Right lobe of liver (tissue), 6 donors: ENCODE measurements at places on chromosomes 7 and 10. TPM values are rescaled to one million over a fixed set of nuclear protein-coding genes. Genes with fewer than 3 reads are reported as not detected.

Gene TES
- total RNA-seq: 8.6 TPM

Gene CPA2
- not detected for total RNA-seq

GRCh38 chr7:30276203-30276900, 8.0 kb upstream of the ZNRF2 start:
- H3K27ac ChIP-seq: no peak overlapping the region
- H3K4me1 ChIP-seq: no peaks in the 10 kb centered on the region
- H3K4me3 ChIP-seq: no peak overlapping the region
- no peak for DNase-seq

- no peaks in the 10 kb centered on the region for H3K4me1 ChIP-seq
- H3K36me3 ChIP-seq: no peaks in the 10 kb centered on the region
- H3K4me3 ChIP-seq: no peak overlapping the region
- H3K27ac ChIP-seq: no peak overlapping the region
- H3K27me3 ChIP-seq: no peaks in the 10 kb centered on the region
Observed at GRCh38 chr7:50208378-50208982, 96.0 kb upstream of the IKZF1 start.

DNA sequence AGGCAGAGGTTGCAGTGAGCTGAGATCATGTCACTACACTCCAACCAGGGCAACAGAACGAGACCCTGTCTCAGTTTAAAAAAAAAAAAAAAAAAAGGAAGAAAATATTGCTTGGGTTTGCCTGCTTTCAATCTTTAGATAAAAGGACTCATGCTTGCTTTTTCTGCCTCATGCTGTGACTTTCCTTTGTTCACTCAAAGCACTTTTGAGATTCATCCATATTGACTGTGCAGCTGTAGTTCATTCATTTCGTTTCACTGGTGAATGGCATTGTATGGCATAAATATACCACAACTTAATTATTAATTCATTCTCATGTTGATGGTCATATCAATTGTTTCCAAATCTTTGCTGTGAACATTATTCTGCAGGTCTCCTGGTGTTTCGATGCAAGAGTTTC, 97.6 kb upstream of the NFE2L3 start:
- H3K4me1 ChIP-seq: no peaks in the 10 kb centered on the region
- H3K27ac ChIP-seq: no peak overlapping the region
- H3K36me3 ChIP-seq: no peaks in the 10 kb centered on the region
- H3K4me3 ChIP-seq: no peak overlapping the region

DNA sequence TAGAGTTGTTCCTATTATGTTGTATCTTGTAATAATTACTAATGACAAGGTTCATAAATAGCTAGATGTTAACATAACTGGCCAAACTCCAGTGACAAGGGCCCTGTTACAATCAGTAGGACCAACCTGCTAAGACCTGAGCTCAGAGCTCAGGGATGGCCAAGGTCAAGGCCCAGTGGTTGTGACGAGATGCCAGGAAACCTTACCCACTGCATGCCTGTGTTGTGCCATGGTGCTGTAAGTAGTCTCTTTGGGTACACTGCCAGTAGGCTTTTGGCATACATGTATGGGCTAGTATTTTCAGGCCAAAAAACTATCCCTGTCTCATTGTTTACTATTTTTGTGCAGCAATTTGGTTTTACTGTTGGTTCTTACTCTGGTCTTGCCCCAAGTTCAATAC, 7.9 kb upstream of the IDI2 start:
- no peak overlapping the region for H3K27ac ChIP-seq
- H3K4me1 ChIP-seq: no peaks in the 10 kb centered on the region
- H3K27me3 ChIP-seq: no peaks in the 10 kb centered on the region
- H3K36me3 ChIP-seq: no peaks in the 10 kb centered on the region
- no peak overlapping the region for H3K4me3 ChIP-seq

- H3K27me3 ChIP-seq: no peaks in the 10 kb centered on the region
- DNase-seq: peak; percentile 58
- H3K4me1 ChIP-seq: peaks cover 7% of the 10 kb centered on the region
- peak overlapping the region; percentile 1 for H3K27ac ChIP-seq
Observed at GRCh38 chr10:28722065-28722803, 44.9 kb downstream of the BAMBI start.

- no peaks in the 10 kb centered on the region for H3K27me3 ChIP-seq
- H3K4me3 ChIP-seq: no peak overlapping the region
- H3K27ac ChIP-seq: no peak overlapping the region
- DNase-seq: no peak
- peaks cover under 1% of the 10 kb centered on the region for H3K4me1 ChIP-seq
Observed at GRCh38 chr10:88913788-88914187, 33.7 kb downstream of the STAMBPL1 start.

DNA sequence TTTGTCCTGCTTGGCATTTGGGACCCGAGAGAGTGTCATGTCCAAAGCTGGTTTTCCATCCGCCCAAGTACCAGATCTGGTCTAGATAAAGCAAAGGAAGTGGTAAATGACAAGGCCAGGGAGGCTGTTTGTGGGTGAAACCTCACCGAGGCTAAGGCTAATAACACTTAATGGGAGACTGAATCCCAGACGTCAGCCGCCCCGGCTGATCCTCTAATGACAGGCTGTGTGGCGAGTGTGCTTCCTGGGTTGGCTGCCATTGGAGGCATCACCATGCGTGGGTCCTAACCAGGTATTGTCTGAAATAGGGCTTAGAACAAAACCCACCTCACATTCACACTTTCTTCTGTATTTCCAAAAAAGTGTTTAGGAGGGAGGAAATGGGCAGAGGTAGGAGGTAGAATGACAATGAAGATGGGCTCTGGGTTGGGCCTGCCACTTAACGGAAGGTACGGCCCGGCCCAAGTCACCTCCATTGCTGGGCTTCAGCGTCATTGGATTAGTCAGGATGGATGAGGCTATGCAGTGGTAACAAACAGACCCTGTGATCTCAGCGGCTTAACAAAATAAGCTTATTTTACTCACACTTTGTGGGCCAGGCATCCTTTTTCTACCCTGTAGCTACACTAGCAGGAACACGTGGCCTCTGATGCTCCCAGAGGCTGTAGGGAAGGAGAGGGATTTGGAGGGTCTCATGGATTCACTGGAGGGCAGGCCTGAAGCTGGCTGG, 59.7 kb downstream of the PROSER2 start:
- H3K36me3 ChIP-seq: no peaks in the 10 kb centered on the region
- no peak overlapping the region for H3K27ac ChIP-seq
- no peak overlapping the region for H3K4me3 ChIP-seq
- no peaks in the 10 kb centered on the region for H3K27me3 ChIP-seq

DNA sequence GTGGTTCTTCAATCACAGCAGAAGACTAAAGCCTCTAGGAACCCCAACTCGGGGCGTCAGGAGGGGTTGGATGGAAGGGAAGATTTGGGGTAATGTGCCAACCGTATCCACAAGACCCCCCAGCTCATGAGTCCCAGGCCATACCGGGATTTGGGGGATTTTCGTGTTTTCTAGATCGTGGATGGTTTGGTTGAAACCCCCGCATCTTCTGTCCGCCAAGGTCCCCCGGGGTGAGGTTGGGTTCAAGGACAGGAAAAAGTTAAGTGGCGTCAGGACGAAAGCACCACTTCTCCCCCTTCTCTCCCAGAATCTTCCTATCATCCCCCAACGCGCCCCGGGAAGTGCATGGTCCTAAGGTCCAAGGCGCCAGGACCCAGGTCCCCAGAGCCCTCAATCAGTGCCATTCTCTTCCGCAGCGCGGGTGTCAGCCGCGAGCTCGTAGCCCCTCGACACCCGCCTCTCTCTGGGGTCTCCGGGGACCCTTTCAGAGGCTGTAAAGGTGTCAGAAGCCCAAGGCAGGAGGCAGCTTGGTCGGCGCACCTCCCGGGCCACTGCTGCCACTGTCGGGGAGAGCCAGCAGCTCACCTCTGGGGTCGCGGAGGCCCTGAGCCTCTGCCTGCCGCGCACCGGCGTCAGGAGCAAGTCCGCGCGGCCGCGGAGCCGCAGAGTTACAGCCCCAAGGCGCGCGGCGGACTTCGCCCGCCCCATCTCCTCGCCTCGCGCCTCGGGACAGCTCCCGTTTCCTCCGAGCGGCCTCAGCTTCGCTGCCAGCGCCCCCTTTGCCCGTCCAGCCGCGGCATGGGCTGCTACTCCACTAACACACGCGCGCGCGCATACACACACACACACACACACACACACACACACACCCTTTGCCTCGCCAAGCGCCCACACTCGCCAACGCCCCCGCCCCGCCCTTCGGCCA, 1.5 kb downstream of the MKX start:
- no peaks in the 10 kb centered on the region for H3K36me3 ChIP-seq
- peak overlapping the region; percentile 50 for H3K4me3 ChIP-seq
- peak; percentile 54 for DNase-seq
- H3K27me3 ChIP-seq: peaks cover 20% of the 10 kb centered on the region
- peaks cover 9% of the 10 kb centered on the region for H3K4me1 ChIP-seq
- H3K27ac ChIP-seq: no peak overlapping the region

- DNase-seq: peak; percentile 29
- no peaks in the 10 kb centered on the region for H3K36me3 ChIP-seq
- H3K27ac ChIP-seq: peak overlapping the region; percentile 43
- H3K4me3 ChIP-seq: no peak overlapping the region
Observed at GRCh38 chr10:49176310-49177268, 11.6 kb downstream of the TMEM273 start.

DNA sequence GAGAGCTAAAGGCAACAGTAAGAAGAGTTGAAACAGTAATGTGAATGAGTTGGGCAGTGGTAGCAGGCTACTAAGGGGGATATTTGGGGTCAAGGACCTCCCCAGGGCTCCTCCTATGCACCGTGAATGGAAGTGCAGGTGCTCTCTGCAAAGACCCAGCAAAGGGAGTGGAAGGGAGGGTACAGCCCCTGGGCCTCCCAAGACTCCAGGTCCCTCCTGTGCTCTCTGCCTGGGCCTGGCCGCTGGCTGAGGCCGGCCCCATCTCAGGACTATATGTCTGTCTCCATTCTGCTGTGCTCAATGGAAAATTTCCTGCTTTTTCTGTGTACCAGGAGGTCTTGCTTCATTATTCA, 372.1 kb upstream of the MKI67 start:
- H3K27ac ChIP-seq: no peak overlapping the region
- no peaks in the 10 kb centered on the region for H3K4me1 ChIP-seq
- H3K4me3 ChIP-seq: no peak overlapping the region
- no peaks in the 10 kb centered on the region for H3K27me3 ChIP-seq
- H3K36me3 ChIP-seq: no peaks in the 10 kb centered on the region
- no peak for DNase-seq

DNA sequence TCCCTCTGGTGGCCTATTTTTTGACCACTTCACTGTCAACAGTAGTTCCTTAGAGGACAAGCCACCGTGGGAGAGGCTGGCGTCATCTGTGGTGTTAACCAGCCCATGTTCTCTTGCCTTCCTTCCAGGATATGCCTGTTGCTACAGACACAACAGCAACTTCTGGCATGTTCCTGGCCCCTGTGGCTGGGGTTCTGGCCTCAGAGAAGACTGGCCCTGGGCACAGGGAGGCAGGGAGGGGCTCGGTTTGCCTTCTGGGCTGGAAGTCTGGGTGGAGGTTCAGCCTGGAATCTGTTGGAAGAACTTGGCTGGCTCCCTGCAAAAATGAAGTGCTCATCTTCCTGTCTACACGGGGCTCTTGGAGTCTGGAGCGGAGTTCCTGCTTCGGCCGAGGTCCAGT, 25.7 kb downstream of the GOLGA7B start:
- no peak overlapping the region for H3K4me3 ChIP-seq
- no peaks in the 10 kb centered on the region for H3K36me3 ChIP-seq
- no peaks in the 10 kb centered on the region for H3K27me3 ChIP-seq
- no peak overlapping the region for H3K27ac ChIP-seq
- no peak for DNase-seq
